HFF-Myc (cell line): ENCODE measurements at places on chromosomes 16 and 17.

DNA sequence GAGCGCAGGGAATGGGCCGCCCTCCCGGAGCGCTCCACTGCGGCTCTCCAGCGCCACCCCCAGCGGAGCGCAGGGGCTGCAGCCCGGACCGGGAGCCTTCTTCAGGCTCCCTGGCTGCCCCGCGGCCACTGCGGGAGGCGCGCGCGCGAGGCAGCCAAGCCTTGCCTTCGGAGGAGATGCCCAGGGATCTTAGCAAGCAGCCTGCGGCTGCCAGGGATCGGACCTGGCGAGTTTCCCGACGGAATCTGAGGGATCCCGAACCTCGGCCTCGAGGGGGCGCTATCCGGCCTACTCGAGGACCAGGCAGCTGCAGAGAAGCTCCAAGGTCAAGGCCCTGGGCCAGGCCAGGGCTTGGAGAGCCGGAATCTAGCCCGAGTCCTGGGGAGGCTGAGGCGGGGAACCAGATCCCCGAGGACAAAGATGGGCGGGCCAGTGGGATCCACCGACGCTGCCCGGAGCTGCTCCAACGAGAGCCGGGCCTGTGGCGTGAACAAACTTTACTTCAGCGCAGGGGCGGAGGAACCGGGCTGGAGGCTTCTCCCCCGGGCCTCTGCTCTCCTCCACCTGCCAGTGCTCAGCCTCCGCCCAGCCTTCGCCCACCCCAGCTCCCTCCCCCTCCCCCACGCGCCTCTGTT, at the start of gene IRX6:
TSS of gene IRX6 (plus strand) at position 567 of the 635 bp plus-strand sequence. CDS start 889 bp downstream, outside the sequence.
- DNase-seq: no peak

- no peak for DNase-seq
Observed at GRCh38 chr17:50843150-50843905, 7.9 kb downstream of the WFIKKN2 start.

GRCh38 chr17:66309793-66310192, 7.4 kb downstream of the PRKCA start:
- DNase-seq: no peak

DNA sequence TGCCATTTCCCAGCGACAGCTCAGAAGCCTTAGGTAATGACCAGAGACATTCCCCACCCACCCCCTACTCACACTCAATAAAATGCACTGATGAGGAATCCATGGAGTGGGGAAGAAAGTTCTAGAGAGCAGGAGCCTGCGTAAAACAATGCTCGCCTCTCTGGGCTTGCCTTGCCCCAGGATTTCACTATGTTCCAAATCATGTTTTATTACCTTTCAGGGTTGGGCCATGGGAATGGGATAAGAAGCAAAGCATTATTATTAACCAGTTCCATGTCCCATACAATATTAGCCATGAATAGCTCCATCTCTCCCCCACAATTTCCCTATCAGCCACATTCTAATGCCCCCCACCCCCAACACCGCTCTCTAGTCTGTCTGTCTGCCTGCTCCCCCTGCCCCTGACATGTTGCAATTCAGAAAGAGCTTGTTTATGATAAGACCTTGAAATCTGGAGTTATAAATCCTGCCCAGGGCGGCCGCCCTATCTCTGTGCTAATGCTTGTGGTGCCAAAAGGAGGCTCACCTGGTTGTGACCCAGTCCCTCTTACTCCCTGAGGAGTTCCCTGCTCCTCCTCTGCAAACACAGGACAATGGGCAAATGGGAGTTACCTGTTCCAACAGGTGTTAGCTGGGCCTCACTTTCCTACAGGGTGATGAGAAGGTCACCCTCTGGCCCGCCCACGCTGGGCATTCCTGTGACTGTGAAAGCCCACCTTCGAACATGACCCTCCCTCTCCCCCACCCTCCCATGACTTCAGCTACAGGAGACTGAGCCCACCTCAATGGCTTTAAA, 28.0 kb upstream of the DDX52 start:
- DNase-seq: no peak

GRCh38 chr17:80035937-80036714, at the start of gene CCDC40:
Gene CCDC40, plus strand, starts transcription at chr17:80036642. Its CDS starts 21 bp downstream, at chr17:80036663.
- DNase-seq: no peak

DNA sequence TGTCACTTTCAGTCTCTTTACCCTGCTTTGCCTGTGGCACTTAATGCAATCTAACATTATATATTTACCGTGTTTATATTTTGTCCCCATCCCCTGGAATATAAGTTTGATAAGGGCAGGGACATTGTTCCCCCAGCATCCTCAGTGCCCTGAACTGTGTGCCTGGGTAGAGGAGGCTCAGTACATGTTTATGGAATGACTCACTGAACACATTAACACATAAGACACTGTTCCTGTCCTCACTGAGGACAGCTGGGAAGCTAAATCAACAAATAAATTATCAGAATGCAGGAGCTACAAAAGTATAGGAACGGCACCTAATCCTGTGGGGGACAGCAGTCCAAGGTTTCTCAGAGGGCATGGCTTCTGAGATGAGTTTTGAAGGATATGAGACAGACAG, 27.8 kb downstream of the GRIN2A start:
- no peak for DNase-seq

DNA sequence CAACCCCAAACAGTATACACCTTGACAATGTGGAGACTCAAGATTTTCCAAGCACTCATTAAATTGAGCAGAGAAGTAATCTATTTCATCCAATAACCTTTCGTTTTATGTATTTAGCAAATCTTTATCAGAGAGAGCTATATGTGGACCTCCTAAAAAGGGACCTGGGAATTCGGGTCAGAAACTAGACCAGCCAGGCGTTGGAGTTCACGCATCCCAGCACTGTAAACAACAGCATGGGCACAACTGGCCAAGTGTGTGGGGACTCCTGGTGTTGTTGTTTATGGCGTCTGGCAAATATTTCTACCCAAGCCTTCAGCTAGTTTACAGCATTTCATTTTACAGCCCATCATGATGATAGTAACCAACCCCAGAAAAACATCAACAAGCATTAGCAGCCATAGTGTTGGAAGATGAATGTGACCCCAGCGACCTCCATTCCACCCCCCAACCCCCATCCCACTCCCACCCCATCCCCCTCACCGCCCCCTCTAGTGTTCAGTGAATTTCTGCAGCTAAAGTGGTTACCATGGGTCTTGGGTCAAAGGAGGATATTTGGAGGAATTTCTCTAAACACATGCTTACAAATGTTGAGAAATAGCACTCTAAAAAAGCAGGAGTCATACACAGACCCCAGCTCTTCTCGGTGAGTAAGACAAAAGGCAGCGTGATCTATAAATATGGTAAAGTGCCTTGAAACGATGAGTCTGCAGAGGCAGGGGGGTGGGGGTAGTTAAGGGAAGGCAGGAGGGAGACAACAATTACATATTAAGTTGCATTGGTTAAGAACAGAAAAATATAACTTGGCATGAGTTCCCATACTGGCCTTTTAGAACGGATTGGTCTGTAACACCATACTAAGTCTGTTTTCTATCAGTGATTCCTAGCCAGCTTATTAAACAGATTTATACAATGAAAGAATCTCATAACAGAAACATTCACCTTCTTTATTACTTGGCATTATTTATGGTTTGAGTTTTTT, 91.4 kb upstream of the TBX2 start:
- peak; percentile 96 for DNase-seq

GRCh38 chr16:71432906-71433305, 8.9 kb downstream of the TLE7 start:
- DNase-seq: no peak

- DNase-seq: no peak
Observed at GRCh38 chr17:56602292-56603130, 9.0 kb downstream of the NOG start.

DNA sequence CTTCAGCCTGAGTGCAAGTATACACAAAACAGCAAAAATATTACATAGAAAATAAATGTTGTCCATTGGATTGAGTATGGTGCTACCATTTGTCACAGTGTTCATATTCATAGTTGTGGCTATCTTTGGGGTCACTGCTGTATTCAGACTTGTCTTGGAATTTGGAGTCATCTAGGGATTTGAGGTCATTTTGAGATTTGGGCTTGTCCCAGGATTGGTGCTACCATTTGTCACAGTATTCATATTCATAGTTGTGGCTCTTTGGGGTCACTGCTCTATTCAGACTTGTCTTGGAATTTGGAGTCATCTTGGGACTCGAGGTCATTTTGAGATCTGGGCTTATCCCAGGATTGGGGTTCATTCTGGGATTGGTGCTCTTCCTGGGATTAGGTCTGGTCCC, 24.8 kb downstream of the OMG start:
- DNase-seq: no peak

DNA sequence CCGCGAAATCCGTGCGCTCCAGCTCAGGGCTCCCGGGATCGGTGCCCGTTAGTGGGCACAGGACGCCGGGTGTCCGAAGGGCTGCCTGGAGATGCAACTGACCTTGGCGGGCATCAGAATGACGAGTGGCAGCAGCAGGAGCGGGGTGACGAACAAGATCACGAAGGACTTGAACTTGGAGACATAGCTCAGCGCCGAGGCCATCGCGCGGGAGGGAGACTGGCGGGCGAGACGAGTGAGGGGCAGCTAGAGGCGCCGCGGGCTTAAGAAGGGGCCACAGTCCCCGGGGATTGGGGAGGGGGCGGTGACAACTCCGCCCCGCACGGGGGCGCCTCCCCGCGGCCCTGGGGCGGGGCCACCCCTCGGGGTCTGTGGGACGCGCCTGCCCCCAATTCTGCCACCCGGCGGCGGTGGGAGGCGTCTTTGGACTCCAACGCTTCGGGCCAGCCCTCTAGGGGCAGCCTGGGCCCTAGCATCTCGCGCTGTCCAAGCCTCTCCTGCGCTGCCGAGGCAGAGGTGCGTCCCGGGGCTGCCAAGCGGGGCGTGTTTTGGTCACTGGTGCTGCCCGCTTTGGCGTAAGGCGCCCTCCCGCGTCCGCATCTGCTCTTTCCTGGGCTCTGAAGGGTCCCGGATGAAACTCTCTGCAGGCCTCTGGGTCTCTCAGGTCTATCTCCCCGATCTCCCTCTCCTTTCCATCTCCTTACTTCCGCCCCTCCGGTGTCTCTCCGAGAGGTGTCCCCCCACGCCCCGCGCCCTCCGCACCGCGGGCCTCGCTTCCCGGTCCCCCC, at the start of gene SLC13A5:
TSS of gene SLC13A5 (minus strand) at position 240 of the 788 bp plus-strand sequence. CDS start at position 204, 36 bp downstream.
- DNase-seq: peak; percentile 4

DNA sequence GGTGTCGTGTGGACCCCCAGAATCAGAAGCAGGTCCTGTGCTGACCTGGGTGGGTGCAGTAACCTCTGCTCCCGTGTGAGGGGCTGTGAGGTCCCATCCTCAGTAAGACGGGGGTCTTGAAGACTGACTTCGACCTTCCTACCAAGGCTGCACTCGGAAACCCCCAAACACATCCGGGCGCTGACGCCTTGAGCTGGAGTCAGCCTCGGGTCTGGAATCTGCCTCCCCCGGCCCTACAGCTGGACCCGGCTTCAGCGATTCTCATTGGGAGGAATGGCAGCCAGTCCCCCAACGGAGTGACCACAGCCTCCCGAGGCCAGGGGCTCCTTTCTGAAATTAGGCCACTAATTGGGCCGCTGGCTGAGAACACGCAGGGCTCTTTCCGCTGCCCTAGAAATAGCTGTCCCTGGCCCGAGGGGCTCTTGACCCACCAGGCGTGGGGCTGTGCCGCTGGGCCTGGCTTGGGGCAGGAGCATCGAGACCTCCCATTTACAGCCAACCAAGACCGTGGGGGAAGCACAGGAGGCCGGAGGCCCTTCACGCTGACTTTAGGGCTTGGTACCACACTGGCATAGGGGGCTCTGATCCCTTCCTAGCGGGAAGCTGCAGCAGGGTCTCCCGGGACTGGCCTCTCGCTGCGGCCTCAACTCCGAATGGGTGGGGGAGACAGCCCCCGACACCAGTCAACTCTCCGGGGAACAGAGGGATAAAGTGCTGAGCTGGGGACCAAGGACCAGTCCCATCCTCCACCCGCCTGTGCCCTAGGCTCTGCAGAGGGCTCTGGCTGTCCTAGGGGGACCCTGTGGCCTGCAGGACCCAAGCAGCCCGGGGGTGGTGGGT, 2.6 kb upstream of the GNG13 start:
- no peak for DNase-seq

- peak; percentile 22 for DNase-seq
Observed at GRCh38 chr16:52912565-52913173, 140.0 kb downstream of the CHD9NB start.

DNA sequence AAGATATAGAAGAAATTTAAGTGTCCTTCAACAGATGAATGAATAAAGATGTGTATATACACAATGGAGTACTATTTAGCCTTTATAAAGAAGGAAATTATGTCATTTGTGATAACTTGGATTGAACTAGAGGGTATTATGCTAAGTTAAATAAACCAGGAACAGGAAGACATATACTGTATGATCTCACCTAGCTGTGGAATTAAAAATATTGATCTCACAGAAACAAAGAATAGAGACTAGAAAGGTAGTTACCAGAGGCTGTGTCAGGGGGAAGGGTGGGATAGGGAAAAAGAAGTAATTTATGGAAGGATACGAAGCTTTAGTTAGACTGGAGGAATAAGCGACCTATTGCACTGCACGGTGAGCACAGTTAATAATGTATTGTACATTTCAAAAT, 5.4 kb upstream of the ZNF267 start:
- no peak for DNase-seq

GRCh38 chr16:54846766-54847165, 83.9 kb upstream of the IRX5 start:
- DNase-seq: no peak

DNA sequence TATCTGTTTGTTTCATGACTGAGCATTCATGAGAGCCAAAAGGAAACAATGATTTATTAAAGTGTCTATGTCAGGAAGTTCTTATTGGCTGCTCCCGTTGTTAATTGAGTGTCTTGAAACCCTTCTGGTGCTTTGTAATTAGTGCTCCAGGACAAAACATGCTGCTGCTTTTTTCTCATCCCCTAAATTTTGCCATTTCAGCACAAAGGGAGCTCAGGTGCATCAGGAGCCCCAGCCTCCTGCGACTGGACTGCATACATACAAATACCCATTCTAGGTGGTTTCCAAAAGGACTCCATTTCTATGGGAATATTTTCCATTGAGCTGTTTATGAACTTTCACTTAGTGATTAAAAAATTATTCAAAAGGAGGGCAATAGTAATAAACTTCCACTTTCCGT, 354.0 kb downstream of the CDH13 start:
- DNase-seq: no peak

DNA sequence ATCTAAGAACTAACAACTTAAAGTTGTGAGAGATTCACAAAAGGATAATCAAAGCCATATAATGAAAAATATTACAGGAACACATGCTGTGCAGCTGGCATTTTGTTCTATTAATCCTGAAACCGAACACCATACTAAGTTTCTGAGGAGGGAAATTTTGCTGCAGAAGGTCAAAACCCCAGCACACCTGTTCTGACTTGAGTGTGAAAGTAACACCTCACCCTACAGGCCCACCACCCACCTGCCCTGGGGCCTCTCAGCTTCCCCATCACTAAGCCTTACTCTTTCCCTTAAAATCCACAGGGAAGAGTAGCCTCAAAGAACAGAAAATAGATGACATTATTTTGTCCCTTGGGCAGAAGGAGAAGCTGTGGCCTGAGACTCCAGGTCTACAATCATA, 44.8 kb downstream of the STAT5A start:
- DNase-seq: no peak

- DNase-seq: no peak
Observed at GRCh38 chr17:78774956-78775571, 7.0 kb downstream of the CYTH1 start.

DNA sequence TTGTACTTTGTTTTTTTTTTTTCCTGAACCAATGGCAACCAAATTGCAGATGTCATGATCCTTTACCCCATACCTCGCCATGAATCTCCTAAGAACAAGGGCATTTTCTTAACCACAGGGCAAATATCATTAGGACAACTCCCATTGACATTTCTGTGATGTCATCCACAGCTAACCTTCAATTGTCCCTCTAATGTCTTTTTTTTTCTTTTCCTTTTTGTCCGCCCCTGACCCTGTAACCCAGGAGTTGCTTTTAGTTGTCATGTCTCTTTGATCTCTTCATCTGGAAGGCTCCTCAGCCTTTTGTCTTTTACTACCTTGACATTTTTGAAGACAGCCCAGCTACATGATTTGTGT, 410 bp upstream of the NAGPA start:
- no peak for DNase-seq
